ENCODE measurements at places on chromosomes 12 and 14.
A peak's percentile ranks its signal among the peaks of the same experiment; 100 is the strongest.

GRCh38 chr12:52423035-52423434, 11.1 kb downstream of the KRT75 start:
- DNase-seq: no peak

- no peak for DNase-seq
Observed at GRCh38 chr12:46926526-46926925, 100.7 kb upstream of the SLC38A4 start.

DNA sequence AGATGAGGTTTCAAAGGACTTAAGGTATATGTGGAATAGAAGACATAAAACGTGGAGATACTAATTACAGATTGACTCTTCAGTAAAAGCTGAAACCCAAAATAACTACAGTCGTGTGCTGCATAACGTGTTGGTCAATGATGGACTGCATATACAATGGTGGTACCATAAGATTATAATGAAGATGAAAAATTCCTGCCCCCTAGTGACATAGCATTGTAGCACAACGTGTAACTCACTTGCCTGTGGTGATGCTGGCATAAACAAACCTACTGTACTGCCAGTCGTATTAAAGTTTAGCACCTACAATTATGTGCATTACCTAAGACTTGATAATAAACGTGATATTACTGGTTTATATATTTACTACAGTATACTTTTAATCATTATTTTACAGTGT, 150.3 kb downstream of the LRRK2 start:
- no peak for DNase-seq

GRCh38 chr14:70045844-70046535, 142.8 kb downstream of the SLC8A3 start:
- DNase-seq: no peak

- no peak for DNase-seq
Observed at GRCh38 chr14:42470427-42470719, 863.7 kb downstream of the LRFN5 start.

DNA sequence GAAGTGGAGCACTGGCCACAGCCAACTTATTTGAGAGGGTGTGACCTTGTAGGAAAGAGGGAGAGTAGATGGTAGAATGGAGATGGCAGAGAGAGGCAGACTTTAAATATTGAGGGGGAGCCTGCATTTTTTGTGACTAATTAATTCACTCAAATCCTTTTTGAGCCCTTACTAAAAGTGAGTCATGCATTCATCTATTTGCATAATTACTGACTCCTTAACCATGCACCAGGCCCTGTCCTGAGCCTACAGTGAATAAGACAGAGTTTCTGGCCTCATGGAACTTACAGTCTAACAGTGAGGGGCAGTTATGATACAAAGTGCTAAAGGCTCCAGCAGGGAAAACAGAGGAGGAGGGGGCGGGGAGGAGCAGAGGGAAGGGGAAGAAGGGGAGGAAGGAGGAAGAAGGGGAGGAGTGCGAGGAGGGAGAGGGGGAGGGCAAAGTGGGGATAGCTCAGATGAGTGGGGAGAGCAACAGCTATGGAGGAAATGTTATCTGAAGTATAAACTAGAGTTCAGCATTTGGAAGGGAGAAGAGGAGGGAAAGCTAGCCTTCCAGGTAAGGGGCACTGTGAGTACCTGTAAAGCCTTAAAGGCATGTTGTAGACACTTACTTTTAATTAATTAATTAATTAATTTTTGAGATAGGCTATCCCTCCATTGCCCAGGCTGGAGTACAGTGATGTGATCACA, 7.5 kb upstream of the CTDSP2 start:
- no peak for DNase-seq

- no peak for DNase-seq
Observed at GRCh38 chr14:92967346-92967926, 44.5 kb downstream of the CHGA start.

GRCh38 chr12:52824741-52825410, 9.2 kb downstream of the KRT79 start:
- DNase-seq: no peak

- no peak for DNase-seq
Observed at GRCh38 chr12:111089616-111090015, 169.2 kb upstream of the MYL2 start.

DNA sequence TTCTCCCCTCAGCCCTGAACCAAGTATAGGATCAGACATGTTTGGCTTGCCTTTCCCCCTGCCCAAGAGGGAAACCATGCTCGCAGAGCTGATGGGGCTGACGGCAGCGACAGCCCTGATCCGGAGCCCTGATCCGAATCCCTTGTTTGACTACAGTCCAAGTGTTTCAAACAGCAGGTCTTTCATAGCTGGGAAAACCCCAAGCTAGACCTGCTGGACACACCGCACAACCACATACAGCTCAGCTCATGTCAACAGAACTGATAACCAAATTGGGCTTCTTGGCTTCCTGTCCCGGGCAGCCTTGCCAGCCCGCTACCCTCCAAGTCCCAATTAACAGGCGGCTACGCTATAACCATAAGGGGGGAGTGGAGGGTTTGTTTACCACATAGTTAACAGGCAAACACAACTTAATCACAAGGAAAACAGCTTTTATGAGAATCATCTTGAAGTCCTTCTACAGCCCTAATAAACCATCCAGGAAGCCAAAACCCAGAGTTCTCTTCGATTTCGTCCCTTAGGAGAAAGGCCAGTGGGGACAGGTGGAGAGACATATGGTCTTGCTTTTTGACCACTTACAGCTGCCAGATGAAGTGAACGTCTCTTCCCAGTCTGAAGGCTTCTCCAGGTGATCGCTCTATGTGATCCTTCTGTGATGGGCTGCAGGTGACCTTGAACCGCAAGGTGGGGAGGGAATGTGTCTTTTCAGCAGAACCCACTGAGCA, 64.5 kb upstream of the MANSC4 start:
- no peak for DNase-seq

GRCh38 chr14:68709007-68709406, 83.9 kb downstream of the ZFP36L1 start:
- no peak for DNase-seq

DNA sequence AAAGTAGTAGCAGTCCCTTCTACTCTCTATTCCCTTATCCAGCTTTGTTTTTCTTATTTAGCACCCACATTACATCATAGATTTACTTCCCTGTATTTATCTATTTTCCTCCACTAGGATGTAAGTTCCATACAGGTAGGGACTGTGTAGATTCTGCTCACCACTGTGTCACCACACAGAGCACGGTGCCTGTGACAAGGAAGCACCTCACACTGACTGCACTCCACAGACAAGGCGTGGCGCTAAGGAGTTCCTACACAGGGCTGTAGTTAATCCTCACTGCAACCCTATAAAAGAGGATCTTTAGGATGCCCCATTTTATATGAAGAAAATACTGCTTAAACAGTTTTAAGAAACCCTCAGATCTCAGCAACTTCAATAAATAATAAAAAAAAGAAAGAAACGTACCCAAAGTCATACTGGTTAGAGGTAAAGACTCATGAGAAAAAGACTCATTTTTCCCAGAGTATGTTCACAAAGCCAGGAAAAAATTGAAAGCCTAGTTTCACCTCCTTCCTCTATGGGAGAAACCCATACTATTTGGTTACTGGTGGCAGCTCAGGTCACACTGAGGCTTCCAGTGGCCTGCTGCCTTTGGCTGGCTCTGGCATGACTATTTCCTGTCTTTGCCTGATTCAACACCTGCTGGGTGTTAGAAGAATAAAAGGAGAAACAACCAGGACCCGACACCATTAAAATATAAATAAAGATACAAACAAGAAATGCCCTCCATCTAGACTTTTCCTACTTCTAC, 36.9 kb downstream of the RAD9B start:
- no peak for DNase-seq

DNA sequence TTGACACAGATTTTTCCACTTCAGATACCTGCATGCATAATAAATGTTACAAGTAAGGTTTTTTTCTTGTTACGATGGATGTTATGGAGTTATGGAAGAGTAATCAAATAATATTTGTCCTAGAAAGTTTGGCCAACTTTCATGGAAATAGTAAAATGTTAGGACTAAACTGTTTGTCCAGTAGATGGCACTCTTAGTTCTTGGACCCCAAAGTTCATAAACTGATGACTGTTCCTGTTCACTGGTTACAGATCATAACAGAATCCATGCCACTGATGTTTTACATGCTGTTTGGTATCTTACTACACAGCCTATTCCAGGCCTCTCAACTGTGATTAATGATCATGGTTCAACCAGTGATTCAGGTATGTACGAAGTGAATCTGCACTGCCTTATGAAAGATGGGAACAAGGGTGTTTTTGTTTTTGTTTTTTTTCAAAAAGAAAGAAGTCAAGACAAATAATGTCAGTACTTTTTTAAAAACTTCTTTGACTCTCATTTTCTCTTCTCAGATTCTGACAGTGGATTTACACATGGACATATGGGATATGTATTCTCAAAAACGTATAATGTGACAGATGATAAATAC, 48.8 kb upstream of the SLCO1C1 start:
- DNase-seq: no peak

GRCh38 chr14:89445273-89445973, 28.4 kb upstream of the FOXN3 start:
- peak; percentile 20 for DNase-seq

GRCh38 chr14:21385188-21385904, 1.5 kb upstream of the SUPT16H start:
- DNase-seq: no peak

- peak; percentile 83 for DNase-seq
Observed at GRCh38 chr12:47715393-47715876, 9.6 kb upstream of the RPAP3 start.

GRCh38 chr14:75654127-75654732, 6.4 kb downstream of the ERG28 start:
- peak; percentile 84 for DNase-seq
